H1 (cell line): ENCODE measurements at places on chromosomes 2 and 18. TPM values are rescaled to one million over a fixed set of nuclear protein-coding genes. Genes with fewer than 3 reads are reported as not detected.

Gene GCA
- 37.2 and 42.0 TPM in 2 replicates for total RNA-seq

DNA sequence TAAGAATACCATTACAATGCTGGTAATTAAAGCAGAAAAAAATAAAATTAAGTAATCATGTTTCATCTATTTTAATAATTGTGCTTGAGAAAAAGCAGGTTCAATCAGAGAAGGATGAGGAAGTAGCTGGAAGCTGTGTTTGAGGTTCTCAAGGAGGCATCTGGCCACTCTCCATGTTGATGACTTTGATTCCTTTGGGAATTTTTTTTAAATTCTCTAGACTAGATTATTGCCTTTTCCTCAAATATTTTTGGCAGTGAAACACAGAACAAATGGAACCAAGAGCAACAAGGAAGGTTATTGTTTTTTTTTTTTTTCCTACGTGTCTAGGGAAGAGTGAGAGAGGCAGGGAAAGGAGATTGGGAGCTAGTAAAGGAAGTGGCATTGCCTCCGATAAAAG is 99.9 kb upstream of the NRP2 start:
- no peak overlapping the region for H3K4me3 ChIP-seq
- no peaks in the 10 kb centered on the region for H3K36me3 ChIP-seq
- H3K27me3 ChIP-seq = no peaks in the 10 kb centered on the region
- no peak for DNase-seq

DNA sequence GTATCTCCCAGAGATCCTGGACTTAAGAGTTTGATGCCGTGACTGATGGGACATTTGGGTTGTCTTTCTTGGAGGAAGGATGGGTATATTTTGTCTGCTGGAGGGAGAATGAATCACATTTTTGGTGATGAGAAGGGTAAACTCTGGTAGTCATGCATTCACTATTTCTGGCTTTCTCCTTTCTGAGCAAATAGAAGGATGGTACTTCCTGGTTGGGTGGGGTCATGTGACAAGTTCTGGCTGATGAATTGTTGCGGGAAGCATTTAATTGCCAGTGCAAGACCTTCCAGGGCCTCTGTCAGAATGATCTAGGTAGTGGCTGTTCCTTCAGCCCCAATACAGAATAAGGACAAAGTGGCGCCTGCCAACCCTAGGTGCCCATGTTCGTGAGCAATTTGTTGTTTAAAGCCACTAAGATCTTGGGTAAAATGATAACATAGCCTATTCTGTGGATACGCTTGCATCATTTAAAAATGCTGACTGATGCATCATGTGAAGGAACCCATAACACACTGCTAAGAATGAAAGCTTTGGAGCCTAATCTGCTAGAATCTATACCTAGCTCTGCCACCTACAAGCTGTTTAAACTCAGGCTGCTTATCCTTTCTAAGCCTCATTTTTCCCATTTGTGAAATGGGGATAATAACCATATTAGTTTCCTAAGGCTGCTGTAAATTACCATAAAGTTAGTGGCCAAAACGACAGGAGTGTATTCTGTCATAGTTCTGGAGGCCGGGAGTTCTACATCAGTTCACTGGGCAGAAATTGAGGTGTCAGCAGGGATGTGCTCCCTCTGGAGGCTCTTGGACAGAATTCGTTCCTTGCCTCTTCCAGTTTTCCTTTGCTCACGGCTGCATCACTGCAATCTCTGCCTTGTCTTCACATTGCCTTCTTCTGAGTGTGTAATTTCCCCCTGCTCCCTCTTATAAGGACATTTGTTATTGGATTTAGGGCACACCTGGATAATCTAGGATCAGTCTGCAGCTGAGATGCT is 281.3 kb downstream of the AGPS start:
- H3K27me3 ChIP-seq = peaks cover 7% of the 10 kb centered on the region
- no peaks in the 10 kb centered on the region for H3K36me3 ChIP-seq
- no peaks in the 10 kb centered on the region; the same call in 1 of the 2 replicates for H3K4me1 ChIP-seq
- no peak for DNase-seq
- no peak overlapping the region for H3K27ac ChIP-seq

DNA sequence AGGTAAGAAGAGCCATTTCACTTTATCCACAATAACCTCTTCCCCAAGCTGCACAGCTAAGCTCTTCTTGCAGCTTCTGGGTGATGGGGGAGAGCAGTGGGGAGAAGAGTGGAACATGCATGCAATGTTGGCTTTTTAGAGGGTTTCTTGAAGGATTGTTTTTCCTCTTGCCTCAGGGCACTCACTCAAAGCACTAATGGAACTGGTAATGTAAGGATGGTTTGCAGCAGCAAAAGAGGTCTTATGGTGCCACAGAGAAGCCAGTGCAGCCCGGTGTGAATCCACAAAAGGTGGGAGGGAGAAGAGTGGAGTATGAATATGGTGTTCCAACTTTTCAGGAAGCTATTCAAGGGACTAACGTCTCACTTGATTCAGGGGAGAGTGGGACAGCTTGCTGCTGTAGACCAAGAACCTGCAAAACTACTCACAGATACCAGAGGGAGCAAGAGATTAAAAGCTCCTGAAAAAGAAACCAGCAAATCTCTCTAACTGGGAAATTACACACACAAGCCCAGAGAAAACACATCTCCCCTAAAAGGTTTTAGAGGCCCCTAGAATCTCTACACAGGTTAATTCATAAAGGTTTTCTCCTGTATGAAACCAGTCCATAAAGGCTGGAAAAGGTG is 116.4 kb downstream of the CHN1 start:
- no peak overlapping the region for H3K4me3 ChIP-seq
- H3K27me3 ChIP-seq = no peaks in the 10 kb centered on the region
- H3K36me3 ChIP-seq = no peaks in the 10 kb centered on the region
- DNase-seq = no peak
- H3K4me1 ChIP-seq = no peaks in the 10 kb centered on the region; the same call in 1 of the 2 replicates

Gene ITGA4
- 2.0 and 2.1 TPM in 2 replicates for total RNA-seq

DNA sequence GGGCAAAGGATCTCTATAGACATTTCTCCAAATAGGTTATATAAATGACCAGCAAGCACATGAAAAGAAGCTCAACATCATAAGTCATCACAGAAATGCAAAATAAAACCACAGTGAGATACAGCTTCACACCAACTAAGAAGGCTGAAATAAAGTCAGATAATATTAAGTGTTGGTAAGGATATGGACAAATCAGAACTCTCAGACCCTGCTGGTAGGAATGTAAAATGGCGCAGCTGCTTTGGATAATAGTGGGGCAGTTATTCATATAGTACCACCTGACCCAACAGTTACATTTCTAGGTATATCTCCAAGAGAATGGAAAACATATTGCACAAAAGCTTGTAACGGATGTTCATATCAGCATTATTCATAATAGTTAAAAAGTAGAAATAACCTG is 14.0 kb downstream of the EPB41L5 start:
- no peaks in the 10 kb centered on the region for H3K27me3 ChIP-seq
- DNase-seq = no peak
- H3K4me3 ChIP-seq = no peak overlapping the region
- no peak overlapping the region for H3K27ac ChIP-seq

DNA sequence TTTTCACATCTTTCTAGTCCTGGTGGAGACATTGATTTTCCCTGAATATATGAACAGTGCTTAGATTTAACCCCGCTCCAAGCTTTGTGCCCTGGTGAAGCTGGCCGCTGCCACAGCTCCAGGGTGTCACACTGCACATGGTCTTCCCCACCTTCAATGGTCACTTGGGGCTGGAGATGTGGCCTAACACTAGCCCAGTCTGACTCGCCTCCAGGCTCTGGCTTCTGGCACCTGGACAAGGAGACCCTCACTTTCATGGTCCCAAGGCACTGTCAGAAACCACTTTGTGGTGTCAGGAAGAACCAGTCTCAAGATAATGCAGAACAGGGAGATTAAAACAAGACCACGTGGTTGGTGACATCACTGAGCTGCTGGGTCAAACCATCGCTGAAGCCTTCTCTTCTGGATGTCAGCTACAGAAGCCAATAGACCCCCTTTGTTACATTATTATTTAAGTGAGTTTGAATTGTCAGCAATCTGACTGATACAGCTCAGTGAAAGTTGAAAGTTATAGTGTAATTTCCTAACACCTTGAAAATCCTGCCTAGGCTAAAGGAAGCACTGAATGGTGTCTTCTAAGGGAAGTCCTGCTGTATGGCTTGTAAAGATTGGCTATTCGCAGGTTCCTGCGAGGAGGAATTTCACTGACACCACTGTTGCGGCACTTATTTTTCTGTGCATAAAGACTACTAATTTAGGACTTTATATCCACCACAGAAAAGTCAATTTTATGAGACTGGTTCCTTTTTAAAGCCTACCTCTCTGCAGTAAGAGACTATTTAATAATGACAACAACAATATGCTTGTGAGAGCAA is 55.0 kb upstream of the CTDP1 start:
- no peak overlapping the region for H3K27ac ChIP-seq
- no peak overlapping the region for H3K4me3 ChIP-seq
- no peaks in the 10 kb centered on the region for H3K27me3 ChIP-seq
- H3K4me1 ChIP-seq = peaks cover 3% of the 10 kb centered on the region; the same call in 1 of the 2 replicates

GRCh38 chr18:65827444-65827843 is 76.6 kb downstream of the CDH7 start:
- H3K4me1 ChIP-seq = no peaks in the 10 kb centered on the region
- no peaks in the 10 kb centered on the region for H3K36me3 ChIP-seq
- H3K27me3 ChIP-seq = no peaks in the 10 kb centered on the region
- H3K4me3 ChIP-seq = no peak overlapping the region
- H3K27ac ChIP-seq = no peak overlapping the region

Gene SPC25
- total RNA-seq = 34.7 and 35.8 TPM in 2 replicates

Gene IL36RN
- total RNA-seq = not detected in 2 replicates

DNA sequence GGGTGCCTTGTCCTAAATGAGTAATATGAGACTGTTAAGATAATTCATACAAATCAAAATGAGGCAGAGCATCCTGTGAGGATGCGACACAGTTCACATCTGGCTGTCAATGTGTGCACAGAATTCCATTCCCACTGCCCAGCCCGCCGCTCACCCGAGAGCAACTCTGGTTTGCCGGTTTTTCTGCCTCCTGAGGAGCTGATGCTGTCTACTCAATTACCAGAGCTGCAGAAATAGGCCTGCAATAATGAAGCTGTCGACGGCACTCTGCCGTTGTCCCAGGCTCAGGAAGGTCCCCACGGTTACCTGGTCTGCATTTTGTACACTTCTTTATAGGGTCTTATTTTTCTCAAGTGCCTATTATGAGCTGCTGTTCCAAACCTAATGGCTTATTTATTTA is 55.7 kb upstream of the LYPD1 start:
- no peak overlapping the region for H3K27ac ChIP-seq
- H3K36me3 ChIP-seq = no peaks in the 10 kb centered on the region
- DNase-seq = no peak
- H3K4me1 ChIP-seq = no peaks in the 10 kb centered on the region
- H3K4me3 ChIP-seq = no peak overlapping the region

GRCh38 chr18:29248805-29249204 is 1071.9 kb upstream of the CDH2 start:
- H3K27ac ChIP-seq = no peak overlapping the region
- no peaks in the 10 kb centered on the region for H3K27me3 ChIP-seq
- no peaks in the 10 kb centered on the region for H3K36me3 ChIP-seq
- H3K4me3 ChIP-seq = no peak overlapping the region

Gene PRSS56
- total RNA-seq = not detected in 2 replicates

DNA sequence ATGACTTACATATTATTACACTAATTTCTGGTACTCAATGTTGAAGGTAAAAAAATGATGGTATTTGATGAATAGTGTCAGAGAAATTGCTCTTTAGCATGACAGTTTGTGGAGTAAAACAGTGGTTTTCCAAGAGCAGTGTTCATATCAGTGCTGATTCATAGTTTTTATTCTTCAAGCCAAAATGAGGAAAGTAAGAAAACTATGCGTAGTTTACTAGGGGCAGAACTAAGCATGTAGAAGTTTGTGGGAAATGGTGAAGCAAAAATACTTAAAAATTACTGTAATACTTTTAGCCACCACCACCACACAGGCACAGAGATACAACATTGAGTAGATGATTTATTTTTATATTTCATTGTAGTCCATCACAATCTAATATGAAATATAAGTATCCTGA is 137.3 kb downstream of the ZNF804A start:
- H3K27ac ChIP-seq = no peak overlapping the region
- DNase-seq = no peak
- H3K4me3 ChIP-seq = no peak overlapping the region

Gene UGT1A4
- not detected in 2 replicates for total RNA-seq

- H3K27ac ChIP-seq = no peak overlapping the region
- no peaks in the 10 kb centered on the region for H3K27me3 ChIP-seq
- no peak for DNase-seq
- H3K4me3 ChIP-seq = no peak overlapping the region
- no peaks in the 10 kb centered on the region for H3K36me3 ChIP-seq
Measured at GRCh38 chr2:158142165-158142564, 40.5 kb downstream of the UPP2 start.

DNA sequence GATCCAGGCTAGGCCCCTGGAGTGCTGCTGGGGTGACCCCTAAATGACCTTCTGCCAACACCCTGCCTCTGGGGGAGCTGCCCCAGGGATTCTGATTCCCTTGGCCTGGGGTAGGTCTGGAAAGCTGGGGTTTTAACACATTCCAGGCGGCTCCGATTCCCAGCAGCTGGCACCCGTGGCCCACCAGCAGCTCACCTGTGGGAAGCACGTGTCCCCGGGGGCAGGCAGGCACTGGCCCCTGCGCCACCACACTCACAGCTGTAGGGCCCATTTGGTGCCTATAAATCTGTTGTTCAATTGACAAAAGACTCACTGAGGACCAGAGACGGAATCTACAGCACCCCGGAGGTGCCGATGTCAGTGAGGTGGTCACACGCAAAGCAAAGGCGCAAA is 4.1 kb upstream of the KLHL30 start:
- no peaks in the 10 kb centered on the region for H3K27me3 ChIP-seq
- no peaks in the 10 kb centered on the region for H3K4me1 ChIP-seq
- H3K27ac ChIP-seq = no peak overlapping the region
- H3K36me3 ChIP-seq = no peaks in the 10 kb centered on the region

DNA sequence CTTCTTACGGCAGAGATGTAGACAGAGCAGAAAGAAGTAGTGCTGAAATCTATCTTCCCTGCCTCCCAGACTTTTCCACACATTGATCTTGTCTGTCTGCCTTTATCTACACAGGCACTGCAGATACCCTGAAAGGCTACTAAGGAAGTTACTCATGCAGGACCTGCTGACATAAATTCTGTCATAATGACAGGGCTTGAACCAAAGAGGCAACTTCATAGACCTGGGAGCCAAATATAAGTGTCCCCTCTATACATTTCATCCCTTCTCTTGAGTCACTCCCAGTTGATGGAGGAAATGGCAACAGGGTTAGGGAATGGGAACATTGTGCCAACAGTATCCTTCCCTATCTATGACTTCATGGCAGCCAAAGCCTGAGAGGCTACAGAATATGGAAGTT is 157.5 kb downstream of the TNS1 start:
- no peak overlapping the region for H3K27ac ChIP-seq
- DNase-seq = no peak
- H3K4me3 ChIP-seq = no peak overlapping the region
- no peaks in the 10 kb centered on the region for H3K27me3 ChIP-seq

GRCh38 chr2:153953761-153954160 is 82.0 kb downstream of the GALNT13 start:
- H3K36me3 ChIP-seq = no peaks in the 10 kb centered on the region
- DNase-seq = no peak
- no peaks in the 10 kb centered on the region for H3K4me1 ChIP-seq
- no peak overlapping the region for H3K27ac ChIP-seq
